ENCODE measurements at places on chromosomes 2 and 18.

DNA sequence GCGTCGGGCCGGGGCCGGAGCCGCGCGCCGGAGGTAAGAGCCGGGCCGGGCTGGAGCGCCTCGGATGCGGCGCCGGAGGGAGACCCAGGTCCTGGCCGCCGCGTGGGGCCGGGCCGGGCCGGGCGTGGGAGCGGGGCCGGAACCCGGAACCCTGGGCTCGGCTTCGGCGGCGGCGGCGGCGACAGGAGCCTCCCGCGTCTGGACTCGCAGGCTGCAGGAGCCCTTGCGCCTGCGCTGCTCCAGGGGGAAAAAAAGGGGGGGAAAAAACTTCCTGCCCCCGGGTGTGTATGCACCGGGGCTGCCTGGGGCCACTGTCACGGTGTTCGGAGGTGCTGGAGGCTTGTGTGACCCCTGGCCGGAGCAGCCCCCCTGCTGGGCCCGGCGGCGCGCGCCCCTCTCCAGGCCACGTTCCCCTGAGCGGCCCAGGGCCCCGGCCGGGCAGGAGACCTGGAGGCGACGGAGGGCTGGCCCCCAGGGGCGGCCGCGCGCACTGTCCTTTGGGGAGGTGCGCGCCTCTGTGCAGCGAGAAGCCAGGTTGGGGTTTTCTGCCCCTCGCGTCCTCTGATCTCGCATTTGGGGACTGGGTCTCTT lies 864 bp downstream of the KLHL29 start:
- DNase-seq = no peak

DNA sequence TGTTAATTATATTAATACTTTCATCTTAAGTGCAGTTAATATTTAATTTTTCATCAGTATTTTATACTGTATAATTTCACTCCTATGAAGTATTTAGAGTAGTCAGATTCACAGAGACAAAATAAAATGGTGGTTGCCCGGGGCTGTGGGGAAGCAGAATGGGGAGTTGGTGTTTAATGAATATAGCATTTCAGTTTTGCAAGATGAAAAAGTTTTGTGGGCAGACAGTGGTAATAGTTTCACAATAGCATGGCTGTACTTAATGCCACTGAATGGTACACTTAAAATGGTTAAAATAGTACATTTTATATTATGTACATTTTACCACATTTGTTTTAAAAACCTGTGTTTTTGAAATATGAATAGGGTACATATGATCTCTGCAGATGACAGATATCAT lies 31.2 kb downstream of the CFAP221 start:
- DNase-seq = no peak

DNA sequence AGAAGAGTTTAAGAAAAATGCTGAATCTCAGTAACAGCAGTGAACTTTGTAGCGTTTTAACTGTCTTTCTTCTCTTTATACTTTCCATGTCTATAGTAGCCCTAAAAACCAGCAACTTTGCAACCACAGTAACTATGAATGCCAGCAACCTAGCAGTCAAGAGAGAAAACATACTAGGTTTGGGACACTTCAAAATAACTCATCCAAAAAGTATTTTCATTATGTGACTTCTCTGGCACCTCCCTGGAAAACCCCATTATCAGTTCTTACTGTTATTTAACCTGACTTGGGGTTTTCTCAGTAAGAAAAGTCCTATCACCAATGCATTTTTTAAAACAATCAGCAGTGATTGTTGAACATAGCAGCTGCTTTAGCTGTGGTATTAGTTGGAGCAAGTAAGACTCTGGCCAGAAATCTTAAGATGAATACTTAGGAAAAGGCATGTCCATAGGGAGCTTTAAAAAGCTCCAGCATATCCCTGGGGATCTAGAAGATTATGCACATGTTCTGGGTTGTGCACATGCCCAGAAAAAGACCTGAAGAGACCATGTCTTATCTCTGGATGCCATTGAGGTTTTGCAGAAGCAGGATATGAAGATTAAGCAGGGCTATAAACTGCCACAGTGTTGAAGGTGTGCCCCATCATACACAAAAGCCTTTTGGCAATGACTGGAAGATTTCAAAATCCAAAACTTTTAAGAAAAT lies 411.3 kb downstream of the CMPK2 start:
- DNase-seq = no peak

- no peak for DNase-seq
Measured at GRCh38 chr2:1738163-1738562, 6.2 kb downstream of the PXDN start.

DNA sequence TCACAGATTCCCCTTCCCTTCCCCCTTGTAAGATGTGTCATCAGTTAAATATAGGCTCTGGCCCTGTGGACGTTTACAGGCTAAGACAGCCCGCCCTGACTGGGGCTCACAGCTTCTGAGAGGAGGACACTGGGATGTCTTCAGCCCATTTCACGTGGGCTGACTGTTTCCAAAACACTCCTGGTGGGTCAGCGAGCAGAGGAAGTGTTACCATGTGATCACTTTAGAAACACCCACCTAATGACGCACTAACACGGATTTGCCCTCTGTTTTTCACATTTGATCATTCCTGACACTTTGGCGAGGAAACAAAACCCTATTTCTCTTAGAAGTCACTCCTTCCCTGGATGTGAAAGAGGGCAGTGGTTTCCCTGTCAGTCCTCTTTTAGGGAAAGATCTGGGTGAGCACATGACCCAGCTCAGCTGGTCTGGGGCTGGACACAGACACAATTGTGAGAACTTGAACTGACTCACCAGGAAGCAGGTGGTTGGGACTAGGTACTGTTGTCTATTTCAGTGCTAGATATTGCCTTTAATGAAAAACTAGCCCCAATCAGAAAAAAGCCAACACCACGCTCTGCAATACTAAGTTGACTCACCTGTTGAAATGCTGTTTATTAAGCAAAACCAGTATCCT lies 38.8 kb downstream of the BMP10 start:
- DNase-seq = peak; percentile 61

- no peak for DNase-seq
Measured at GRCh38 chr2:63875131-63875527, 33.4 kb downstream of the UGP2 start.

- DNase-seq = no peak
Measured at GRCh38 chr18:74281980-74282754, 9.6 kb downstream of the CYB5A start.

- DNase-seq = no peak
Measured at GRCh38 chr18:76593843-76594242, 98.8 kb upstream of the ZNF516 start.

GRCh38 chr2:138676619-138677021 lies 103.6 kb downstream of the NXPH2 start:
- no peak for DNase-seq

- DNase-seq = no peak
Measured at GRCh38 chr2:239938651-239939486, 86.3 kb downstream of the NDUFA10 start.

DNA sequence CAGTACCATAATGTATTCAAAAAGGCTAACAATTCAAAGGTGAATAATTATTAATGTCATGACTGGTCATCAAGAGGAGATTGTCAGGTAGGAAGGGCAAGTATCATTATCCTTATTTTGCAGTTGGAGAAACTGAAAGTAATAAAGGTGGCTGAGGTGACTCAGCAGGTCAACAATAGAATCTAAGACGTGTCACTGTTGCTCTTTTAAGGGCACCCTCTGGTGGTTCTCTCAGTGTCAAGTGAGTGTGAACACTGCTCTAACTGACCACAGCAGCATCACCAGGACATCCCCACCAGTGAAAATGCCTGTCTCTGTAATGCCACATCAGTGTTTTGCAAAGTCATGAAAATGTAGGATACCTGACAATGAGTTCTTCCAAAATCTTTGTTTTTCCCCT lies 69.7 kb downstream of the DCC start:
- DNase-seq = peak; percentile 4

DNA sequence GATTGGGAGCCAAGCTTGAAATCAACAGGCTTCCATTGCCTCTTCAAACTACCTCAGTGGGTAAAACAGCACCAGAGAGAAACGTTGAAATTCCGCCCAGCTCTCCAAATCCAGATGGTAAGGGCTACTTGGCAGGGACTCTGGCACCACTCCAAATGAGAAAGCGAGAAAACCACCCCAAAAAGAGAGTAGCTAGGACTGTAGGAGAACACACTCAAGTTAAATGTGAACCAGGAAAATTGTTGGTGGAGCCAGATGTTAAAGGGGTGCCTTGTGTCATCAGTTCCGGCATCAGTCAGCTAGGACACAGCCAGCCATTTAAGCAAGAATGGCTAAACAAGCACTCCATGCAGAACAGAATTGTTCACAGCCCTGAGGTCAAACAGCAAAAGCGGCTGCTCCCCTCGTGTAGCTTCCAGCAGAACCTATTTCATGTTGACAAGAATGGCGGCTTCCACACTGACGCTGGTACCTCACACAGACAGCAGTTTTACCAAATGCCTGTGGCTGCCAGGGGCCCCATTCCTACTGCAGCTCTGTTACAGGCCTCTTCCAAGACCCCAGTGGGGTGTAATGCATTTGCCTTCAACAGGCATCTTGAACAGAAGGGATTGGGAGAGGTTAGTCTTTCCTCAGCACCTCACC lies 167.3 kb downstream of the ASXL3 start:
- DNase-seq = no peak

GRCh38 chr2:165647409-165647808 lies 146.6 kb downstream of the GALNT3 start:
- no peak for DNase-seq

GRCh38 chr2:20650393-20650876 lies 463 bp downstream of the HS1BP3 start:
- DNase-seq = peak; percentile 42

DNA sequence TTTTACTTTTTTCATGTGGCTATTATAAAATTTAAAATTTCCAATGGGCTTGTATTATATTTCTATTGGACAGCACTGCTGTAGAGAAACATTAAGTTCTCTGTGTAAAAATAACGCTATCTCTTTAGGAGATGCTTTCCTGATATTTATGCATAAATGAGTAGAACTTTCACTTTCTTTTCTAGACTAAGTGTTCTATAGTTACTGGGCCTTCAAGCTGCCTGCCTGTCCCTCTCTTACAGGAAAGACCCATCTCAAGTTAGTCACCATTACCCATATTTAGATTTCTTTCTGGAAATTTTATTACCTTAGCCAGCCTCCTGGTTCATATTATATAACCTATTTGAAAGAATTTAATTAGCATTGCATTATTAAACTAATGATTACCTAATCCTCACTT lies 4.8 kb downstream of the ITGA4 start:
- DNase-seq = peak; percentile 28

- DNase-seq = no peak
Measured at GRCh38 chr2:7020468-7020867, 103.3 kb downstream of the RNF144A start.

DNA sequence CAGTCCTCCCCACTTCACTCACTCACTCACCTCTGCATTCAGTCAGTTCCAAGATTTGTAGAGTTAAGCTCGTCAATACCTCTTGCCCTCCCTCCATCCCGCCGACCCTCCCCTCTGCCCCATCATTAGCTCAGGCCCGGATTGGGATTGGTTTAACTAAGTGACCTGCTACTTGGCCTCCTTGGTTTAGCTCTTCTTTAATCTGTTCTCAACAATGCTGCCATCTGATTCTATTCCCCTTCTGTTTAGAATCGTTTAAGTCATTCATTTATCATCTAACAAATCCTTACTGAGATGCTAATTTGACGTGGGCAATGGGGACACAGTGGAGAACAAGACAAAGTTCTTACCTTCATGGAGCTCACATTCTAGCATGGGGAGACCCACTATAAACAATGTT lies 204.6 kb downstream of the MTX2 start:
- DNase-seq = no peak

GRCh38 chr2:191789796-191790195 lies 57.1 kb downstream of the CAVIN2 start:
- no peak for DNase-seq

DNA sequence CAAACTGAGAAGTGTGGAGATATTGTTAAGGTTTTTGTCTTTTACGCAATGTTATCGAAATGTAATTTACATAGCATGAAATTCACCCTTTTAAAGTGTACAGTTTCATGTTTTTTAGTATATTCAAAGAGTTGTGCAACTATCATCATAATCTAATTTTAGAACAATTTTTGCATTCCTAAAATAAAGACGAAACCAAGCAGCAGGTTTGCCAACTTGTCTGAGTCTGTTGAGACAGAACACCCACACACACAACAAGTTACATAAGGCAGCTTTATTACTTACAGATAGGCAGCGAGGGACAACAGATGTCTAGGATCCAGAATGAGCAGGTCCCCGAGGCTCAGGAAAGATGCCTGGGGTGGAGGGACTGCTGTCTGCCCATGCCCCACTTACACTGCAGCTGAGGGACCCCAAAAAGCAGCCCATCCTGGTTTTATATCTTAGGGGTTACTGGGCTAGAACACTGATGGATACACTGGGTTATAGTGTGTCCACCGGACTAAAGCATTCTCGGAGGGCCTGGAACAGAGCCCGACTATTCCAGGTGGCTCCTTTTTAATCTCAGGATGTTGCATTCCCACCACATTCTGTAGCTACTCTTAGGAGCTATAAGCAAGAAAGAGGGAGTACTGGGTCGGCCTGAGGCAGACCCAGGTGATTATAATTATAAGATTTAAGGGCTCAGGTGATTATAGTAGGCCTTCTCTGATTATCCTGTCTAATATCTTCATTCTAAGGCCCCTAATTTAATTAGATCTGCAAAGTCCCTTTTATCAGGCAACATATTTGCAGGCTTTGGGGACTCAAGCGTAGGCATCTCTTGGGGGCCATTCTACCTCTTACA lies 150.2 kb upstream of the DOK6 start:
- no peak for DNase-seq

DNA sequence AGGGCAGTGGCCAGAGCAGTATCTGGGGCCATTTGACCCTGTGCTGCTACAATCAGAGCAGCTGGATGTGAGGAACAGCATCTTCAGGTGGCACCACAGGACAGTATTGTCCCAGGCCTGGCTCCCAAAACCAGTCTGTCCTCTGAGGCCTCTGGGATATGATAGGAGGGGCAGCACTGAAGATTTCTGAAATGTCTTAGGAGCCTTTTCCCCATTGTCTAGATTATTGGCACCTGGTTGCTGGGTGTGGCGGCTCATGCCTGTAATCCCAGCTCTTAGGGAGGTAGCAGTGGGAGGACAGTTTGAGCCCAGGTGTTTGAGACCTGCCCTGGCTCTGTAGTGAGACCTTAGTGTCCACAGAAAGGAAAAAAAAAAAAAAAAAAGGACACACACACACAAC lies 270.6 kb upstream of the FBXO11 start:
- no peak for DNase-seq

- DNase-seq = peak; percentile 16
Measured at GRCh38 chr2:133171393-133172004, 396.8 kb downstream of the NCKAP5 start.

- no peak for DNase-seq
Measured at GRCh38 chr2:55430211-55430975, 10.7 kb upstream of the CCDC88A start.

DNA sequence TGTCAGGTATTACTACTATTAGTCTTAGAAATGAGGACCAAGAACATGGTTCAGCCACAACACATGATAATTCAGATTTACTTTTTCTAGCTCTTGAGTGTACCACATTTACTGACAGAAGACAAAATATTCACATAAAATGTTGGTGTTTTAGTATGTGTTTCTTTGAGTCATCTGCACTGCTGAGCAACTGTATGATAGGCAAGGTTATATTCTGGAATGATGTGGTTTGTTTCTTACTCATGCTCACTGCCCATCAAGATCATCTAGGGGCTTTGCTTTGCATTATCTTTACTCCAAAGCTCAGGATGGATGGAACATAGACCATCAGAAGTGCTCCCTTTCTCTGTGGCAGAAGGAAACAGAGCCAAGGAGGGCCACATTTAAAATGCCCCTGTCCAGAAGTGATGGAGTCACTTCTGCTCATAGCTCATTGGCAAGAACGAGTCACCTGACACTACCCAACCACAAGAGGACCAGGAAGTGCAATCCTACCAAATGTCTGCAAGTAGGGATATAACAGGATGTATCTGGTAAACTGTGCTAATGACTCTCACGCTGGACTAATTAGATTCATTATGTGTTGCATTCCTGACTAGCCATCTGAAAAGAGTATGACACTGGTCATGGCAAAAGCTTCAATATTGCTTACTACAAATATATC lies 81.5 kb downstream of the DIS3L2 start:
- no peak for DNase-seq
